CD4-positive, alpha-beta T cell treated with Interleukin-1 beta for 1 hour (primary cell): ENCODE measurements at places on chromosomes 4 and X.

- no peak for DNase-seq
These were observed 594.2 kb downstream of the STPG2 start for GRCh38 chr4:97548943-97549583.

DNA sequence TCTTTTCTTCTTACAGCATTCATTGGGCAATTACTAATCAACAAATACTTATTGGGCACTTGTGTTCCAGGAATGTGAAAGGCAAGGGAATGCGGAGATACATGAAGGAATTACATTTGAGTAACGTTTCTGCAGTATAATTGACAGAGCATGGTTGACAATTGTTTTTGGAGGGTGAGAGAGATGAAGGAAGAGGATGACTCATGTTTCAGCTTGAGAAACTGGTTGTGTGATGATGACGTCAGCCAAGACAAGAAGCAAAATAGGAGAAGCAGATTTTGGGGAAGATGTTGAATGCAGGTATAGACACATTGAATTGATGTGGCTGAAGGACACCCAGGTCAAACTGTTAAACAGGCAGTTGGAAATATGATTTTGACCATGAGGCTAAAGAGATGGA, 8.0 kb upstream of the CPEB2 start:
- peak; percentile 23 for DNase-seq

GRCh38 chrX:3592184-3592583, 121.3 kb downstream of the PRKX start:
- DNase-seq = no peak

DNA sequence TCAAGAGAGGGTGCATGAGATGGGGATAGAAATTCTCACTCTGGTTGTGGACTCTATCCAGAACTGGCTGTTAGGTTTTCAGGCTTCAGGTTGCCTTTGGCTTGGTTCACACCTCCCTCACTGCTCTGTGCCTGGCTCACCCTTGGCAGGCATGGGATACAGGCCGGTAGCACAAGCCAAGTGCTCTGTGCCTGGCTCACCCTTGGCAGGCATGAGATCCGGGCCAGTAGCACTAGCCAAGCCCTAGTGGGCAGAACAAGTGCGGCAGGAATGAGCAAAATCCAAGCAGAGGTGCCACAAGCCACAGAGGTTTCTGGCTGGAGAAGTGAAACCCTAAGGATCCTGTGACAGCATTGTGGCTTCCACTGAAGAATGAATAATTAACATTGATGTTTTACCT, 1642.3 kb downstream of the C4orf33 start:
- DNase-seq = no peak

GRCh38 chrX:72683631-72684030, 30.5 kb downstream of the PHKA1 start:
- no peak for DNase-seq

DNA sequence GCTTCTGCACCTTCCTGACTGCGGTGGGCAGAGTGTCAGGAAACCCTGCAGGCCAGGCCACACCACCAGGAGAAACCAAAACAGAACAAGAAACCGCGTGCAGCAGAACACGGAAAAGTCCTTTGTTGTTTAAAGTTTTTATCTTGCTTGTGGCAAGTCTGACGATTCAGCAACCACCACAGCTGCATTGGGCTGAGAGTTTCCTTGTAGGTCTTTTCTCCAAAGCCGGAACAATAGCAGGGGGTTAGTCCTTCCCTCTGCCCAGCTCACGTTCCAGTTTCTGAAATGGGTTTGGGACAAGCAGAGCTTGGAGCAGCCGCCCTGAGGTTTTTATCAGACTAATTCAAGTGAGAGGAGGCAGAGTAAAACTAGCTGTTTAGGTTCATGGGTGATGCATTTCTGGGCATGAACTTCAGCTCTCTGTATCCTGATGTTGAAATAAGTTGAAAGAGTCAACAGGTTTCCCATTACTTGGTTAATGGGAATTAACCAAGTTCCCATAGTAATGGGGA, 216.9 kb downstream of the PTTG2 start:
- peak; percentile 52 for DNase-seq

GRCh38 chrX:148380650-148381561, 119.5 kb upstream of the AFF2 start:
- peak; percentile 63 for DNase-seq

DNA sequence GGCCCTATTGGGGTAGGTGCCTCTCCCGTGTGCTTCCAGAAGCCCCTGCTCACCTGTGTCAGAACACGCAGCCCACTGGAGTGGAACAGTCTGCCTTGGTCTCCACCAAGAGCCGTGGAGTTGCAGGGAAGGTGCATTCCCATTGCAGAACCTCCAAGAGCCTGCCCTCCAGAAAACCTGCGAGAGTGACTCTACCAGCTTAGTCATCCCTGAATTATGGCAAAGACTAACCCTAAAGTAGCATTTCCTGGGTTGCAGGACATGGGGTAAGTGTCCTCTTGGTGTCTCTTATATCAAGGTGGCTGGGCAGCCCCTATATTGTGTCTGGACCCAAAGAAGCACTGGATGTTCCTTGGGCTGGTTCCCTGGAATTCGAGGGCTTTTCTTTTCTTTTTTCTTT, 224.6 kb downstream of the BCOR start:
- no peak for DNase-seq
